ENCODE measurements at places on chromosomes 6 and 20.

DNA sequence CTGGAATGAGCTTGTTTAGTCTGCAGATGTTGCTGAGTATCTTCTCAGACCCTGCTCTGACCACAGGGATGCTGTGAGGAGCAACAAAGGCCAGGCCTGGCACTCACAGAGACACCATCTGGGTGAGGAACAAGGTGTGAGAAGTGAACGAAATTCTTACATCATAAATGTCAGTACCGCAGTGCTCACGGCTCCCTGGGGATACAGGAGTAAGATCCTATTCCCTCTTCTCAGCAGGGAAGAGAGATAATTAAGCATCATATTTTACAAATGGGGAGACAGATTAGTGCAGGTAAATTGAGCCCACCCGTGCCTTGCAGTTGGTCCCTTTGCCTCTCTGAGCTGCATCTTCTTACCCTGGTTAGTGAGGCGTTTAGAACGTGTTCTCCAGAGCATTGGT, 106.2 kb downstream of the DTD1 start:
- no peak for DNase-seq

DNA sequence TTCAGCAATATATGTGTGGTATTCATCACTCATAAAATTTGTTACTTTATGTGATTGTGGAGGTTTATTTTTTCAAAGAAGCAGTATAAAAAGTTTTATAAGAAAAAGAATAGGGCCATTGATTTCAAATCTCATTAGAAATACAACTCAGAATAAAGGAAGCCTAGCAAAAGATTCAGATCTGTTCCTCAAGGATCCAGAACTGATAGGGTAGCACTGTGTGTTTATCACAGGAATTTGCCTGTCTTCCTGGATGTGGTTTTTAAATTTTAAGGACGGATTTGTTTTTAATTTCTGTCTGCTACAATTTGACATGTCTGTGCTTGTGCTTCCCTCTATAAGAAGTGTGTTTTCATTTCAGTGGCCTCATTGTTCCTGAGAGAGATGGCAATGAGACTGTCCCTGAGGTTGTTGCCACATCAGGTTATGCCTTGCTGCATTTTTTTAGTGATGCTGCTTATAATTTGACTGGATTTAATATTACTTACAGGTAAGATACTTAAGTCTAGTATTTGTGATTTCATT, 74.6 kb downstream of the ATRN start:
- DNase-seq = no peak

- DNase-seq = no peak
Measured at GRCh38 chr6:123768921-123769320, 34.7 kb upstream of the NKAIN2 start.

DNA sequence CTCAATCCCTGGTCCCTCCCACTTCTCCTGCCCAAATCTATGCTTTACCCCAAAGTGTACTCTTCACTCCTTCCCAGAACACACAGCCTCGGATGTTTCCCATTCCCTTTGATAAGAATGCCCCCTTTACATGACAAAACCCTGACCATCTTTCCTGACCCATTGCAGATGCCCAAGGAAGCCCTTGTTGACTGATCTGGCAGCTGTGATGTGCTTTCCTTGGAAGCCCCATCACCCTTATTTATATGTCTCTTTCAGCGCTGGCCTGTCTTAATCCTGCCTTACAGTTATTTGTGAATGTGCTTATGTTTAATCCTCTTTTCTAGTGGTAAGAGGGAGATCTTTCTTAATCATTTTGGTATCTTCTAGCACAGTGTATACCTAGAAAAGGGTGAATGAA, 523.1 kb downstream of the CD83 start:
- no peak for DNase-seq

DNA sequence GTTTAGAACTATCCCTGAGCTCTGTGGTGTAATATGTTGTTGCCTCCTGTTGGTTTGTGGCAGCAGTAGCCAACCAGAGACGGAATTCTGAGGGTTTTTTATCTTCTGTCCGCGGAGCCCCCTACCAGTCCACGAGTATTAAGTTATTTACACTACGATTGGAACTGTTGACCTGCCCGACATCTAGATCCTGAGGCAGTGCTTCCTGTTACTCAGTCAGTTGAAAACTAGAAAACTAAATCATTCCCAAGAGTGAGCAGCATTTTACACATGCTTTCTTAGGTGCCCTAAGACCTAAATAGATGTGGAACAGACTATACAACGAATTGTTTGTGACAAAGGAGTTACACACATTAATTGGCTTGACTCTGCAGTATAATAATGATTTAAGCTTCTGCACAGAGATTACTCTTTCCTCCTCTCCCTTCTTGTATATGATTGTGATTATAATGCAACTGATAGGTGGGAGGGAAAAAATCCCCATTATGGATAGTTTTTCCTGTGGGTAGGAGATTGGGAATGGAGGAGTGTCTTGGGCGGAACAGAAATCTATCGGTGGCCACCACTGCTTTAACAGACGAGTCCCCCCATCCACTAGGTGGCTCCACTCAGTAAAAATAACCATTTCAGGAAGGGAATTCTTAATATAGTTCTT, 1.7 kb downstream of the LOC128125822 start:
- DNase-seq = peak; percentile 19

- DNase-seq = no peak
Measured at GRCh38 chr6:163408352-163408991, 6.0 kb upstream of the QKI start.

GRCh38 chr6:130050230-130050629, 31.8 kb downstream of the L3MBTL3 start:
- DNase-seq = no peak

- no peak for DNase-seq
Measured at GRCh38 chr6:20688710-20689500, 154.6 kb downstream of the CDKAL1 start.

GRCh38 chr20:25859649-25860530, 163.2 kb upstream of the ZNF337 start:
- DNase-seq = peak; percentile 66

DNA sequence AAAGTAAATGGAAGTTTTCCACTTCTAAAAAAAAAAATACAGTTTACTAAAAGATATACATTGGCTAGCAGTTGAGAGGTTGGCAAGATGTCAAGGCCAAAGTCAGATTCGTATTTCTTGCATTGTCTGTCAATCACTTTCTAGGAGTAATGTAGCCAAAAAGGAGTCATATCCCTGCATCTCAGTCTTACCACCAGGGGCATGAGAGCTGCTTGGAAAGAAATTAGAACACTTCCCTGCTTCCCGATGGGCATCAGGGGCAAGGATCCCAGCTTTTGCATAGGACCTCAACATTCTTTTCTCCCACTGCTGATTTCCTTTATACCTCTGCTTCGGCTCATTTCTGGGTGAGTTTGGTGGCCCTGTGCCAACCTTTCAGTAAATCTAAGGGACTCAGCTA, 581.0 kb upstream of the MAP3K7 start:
- no peak for DNase-seq

DNA sequence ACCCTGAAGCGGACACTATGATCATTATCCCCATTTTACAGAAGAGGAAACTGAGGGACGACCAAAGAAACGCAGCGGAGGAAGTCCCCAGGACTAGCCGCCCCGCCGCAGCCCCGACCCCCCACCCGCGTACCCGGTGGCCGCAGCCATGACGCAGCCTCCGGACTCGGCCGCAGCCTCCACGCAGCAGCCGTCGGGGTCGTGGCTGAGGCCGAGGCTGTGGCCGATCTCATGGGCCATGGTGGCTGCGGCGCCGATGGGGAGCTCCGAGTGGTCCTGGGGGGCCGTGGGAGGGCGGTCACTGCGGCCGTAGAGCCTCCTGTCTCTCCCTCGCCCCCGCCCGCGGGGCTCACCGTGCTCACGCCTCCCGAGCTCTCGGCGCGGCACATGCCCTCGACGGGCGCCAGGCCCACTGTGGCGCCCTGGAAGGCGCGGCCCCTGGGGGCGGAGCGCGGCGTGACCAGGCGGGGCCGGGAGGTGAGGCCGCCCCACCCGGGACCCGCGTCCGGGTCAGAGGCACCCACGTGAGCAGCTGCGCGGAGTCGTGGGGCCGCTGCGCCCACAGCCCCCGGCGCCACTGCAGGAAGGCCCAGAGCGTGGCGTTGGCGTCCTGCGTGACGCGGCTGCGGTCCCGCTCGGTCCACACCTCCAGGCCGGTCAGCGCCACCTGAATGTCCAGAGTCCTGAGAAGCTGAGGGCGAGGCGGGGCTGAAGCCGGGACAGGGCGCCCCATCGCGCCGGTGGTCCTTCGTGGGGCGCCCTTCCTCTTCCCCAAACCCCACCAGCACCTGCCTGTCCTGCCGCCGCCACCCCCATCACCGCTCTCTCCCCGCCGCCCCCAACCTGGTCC, 8.4 kb downstream of the ADAM33 start:
- no peak for DNase-seq

DNA sequence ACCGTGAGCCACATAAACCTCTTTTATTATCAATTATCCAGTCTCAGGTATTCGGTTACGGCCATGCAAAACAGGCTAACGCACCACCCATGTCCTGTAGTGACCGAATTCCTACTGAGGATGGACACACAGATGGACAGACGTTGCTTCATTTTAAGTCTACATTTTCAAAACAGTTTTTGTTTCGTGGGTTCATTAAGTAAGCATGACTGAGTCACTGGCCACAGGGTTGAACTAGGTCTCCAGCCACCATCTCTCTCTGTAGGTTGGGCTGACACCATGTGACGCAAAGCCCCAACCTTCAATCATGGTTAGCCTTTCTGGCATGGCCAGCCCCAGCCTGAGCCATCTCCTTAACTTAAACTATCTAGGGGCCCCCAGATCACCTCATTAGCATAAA, 110.0 kb upstream of the SLC22A23 start:
- DNase-seq = no peak

- DNase-seq = no peak
Measured at GRCh38 chr6:56848105-56848504, 106.8 kb upstream of the BEND6 start.

DNA sequence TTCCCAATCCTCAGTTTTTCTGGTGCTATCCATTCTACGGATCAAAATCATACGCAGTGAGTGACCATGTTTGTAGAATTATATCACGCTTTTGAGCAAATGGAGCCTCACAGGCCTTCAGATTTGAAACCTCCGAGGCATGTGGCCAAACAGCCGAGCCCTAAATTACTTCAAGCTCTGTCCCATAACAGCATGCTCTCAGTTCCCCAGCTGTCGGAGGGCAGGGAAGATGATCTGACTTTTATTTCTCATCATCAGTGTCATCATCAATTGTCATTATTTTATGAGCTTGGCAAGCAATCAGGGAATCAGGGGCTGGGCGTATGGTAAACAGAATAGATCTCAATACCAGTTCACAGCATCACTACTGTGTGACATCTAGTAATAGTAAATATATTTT, 73.2 kb downstream of the PSMG4 start:
- DNase-seq = no peak

- no peak for DNase-seq
Measured at GRCh38 chr6:131225127-131225526, 89.9 kb downstream of the AKAP7 start.

GRCh38 chr20:39631557-39631956, 669.4 kb downstream of the DHX35 start:
- DNase-seq = no peak
